HT1080 (cell line): ENCODE measurements at places on chromosomes 3 and 15. TPM values are rescaled to one million over a fixed set of nuclear protein-coding genes. Genes with fewer than 3 reads are reported as not detected.

The DAZL gene
- total RNA-seq, result 0.07 TPM in 1 of 2 replicates, not detected in the other

GRCh38 chr15:62105266-62105665 lies 38.5 kb downstream of the C2CD4A start:
- DNase-seq, result no peak

The SLC12A1 gene
- not detected in 2 replicates for total RNA-seq

The ACAD9 gene
- total RNA-seq, result 47.1 and 61.0 TPM in 2 replicates

DNA sequence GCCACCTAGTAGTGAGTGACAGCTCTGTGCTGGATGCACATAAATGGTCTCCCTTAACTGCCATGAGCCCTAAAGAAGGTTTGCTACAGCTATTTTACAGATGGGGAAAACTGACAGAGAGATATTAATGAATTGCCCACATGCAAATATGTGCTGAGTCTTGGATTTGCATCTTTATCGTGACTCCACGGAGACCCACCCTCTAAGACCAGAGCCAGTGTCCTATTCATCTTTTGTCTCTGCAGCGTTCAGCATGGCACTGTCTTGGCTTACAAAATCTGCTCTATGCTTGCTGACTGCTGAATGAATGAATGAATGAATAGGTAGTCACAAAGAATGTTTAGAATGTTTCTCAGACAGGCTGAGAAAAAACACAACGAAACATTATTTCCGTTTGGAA lies 48.3 kb downstream of the BTD start:
- DNase-seq, result no peak

DNA sequence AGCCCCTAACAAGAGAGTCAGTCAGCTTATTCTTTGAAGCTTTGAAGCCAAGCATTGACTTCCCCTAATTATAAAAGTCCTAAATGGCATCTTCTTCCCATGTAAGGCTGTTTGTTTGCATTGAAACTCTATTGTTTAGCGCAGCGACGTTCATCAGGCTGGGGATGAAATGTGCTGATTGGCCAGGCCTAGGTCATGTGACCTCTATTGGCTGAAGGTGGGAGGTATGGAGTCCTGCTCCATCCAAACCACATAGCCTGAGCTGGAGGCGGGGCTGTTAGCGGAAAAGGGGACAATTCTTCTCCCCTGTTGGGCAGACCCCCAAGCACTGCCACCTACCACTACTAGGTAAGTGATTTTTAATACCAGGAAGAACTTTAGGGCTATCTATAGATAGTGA lies 145.3 kb upstream of the PRR23C start:
- no peak for DNase-seq

DNA sequence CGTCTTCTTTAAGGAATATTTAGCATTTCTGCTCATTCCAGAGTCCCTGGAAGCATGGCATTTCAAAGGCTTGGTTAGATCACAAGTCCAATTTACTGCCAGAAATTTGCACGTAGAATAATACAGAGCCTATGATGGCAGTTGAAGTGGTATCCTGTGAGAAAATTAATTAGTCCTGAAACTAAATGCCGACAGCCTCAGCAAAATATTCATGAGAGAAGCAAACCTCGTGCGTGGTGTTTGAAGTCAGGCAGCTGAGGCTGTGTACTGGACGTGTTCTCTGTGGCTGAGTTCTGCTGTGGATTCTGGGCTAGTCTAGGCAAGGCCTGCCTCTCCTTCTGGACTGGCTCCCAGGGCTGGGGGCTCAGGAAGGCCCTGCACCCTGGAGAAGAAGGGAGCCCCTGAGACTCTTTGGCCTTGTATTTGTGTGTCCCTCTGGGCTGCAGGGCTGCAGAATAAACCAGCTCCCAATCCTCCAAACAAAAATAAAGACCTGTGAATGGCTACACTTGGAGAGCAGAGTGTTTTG lies 106.6 kb downstream of the APBA2 start:
- DNase-seq, result no peak

GRCh38 chr3:115099986-115100571 lies 47.0 kb downstream of the ZBTB20 start:
- DNase-seq, result peak; percentile 78

DNA sequence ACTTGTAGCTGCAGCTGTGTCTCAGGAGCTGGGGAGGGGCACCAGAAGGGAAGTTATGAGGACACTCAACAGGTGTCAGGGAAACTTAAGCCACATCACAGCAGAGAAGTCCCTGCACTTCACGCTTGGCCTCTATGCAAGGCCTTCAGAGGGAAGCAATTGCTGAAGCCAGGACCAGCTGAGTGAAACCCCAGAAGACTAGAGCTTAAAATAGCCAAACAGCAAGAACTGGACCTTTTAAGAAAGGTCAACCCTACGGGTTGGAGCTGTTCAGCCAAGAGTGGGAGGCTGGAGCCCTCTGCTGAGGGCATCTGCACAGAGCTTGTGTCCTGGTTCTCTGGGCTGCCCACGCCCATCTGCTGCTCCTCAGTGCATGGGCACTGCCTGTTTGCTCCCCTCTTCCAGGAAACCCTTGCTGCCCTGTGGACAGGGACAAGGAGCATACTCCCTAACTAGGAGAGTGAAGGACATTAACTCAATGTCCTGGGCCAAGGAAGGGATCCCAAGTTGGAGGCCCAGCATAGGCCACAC lies 3.9 kb upstream of the GRAMD2A start:
- DNase-seq, result no peak

GRCh38 chr15:68204776-68205557 lies at the start of gene CALML4:
Gene CALML4, minus strand, starts transcription at chr15:68205332. Its CDS starts 85 bp downstream, at chr15:68205247.
- DNase-seq, result no peak

The C3orf62 gene
- total RNA-seq, result 1.7 and 2.3 TPM in 2 replicates

- DNase-seq, result no peak
Measured at GRCh38 chr3:53939086-53939582, 47.5 kb upstream of the SELENOK start.

DNA sequence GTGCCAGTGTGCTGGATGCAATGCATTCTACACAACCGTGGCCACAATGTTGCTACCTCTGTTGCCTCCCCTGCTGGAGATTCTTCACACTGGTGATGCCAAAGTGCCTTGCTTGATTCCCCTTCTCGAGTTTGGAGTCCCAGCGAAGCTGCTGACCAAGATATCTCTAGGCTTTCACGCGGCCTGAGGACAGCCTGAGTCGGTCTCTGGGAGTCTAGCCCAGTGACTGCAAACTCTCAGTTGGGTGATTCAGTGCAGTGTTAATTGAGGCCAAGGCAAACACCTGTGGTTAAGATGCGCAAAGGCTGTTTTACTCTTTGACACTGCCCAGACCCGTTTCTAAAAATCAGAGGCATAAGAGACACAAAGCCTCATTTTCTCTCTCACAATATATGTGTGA lies 434.4 kb downstream of the NR2F2 start:
- DNase-seq, result no peak

DNA sequence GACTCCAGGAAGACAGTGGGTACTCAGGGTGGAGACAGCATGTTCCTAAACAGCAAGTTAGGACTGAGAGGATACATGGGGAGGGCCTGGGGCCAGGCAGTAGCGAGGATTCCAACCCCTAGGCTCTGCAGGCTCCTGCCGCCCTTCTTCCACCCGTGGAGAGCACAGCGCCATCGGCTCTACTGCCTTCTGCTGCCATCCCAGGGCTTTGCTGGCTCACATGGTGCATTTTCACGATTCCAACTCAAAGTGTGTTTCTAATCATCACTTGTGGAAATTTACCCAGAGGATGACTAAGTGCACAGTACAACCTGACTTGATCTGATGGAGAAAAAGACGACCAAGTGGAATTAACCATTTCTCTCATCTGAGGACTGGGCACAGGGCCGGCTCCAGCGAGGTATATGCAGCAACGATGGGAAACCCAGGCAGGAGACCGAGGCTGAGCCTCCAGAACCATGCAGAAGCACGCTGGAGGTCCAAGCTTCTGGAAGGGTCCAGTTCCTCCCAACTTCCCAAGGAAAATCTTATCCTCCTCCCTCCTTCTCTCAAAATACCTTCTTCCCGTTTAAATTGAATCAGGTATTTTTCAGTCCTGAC lies 104.6 kb downstream of the LRIG1 start:
- no peak for DNase-seq

GRCh38 chr3:148962513-148962912 lies 28.8 kb upstream of the GYG1 start:
- peak; percentile 91 for DNase-seq

DNA sequence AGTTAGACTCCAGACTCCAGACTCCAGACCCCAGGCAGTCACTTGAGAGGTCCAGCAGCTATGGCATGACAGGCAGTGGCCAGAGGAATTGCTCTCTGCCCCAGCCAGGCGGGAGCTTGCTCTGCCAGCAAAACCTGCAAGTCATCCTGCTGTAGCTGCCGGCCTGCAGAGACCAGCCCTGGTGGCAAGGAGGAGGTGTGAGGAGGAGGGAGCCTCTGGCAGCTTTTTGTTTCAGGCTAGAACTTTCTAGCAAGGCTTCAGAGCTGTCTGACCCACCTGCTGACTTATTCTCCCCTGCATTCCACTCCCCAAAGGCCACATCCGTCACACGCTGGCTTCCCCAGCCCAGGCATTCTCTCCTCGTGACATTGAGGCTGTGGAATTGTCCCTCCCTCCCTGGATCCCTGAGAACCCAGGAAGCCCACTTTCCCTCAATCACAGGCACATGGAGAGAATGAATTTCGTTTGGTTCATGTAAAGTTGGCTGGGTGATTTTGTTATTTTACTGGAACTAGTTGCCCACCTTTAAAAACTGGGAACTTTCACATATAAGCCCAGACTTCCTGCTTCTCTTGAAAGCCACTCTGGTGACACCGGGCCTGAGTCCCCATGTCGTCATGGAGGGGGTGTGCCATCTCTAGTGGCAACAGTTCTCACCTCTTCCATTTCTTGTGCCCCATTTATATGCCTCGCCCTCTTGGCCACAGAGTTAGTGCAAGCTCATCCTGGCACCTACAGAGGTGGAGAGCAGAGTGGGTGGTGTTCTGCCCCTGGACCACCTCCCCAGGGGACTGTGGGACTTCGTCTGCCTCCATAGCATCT lies 82.7 kb downstream of the ABHD5 start:
- no peak for DNase-seq

GRCh38 chr3:149473357-149474249 lies 894 bp upstream of the TM4SF4 start:
- peak; percentile 93 for DNase-seq

The CLDN18 gene
- total RNA-seq, result not detected in 2 replicates

DNA sequence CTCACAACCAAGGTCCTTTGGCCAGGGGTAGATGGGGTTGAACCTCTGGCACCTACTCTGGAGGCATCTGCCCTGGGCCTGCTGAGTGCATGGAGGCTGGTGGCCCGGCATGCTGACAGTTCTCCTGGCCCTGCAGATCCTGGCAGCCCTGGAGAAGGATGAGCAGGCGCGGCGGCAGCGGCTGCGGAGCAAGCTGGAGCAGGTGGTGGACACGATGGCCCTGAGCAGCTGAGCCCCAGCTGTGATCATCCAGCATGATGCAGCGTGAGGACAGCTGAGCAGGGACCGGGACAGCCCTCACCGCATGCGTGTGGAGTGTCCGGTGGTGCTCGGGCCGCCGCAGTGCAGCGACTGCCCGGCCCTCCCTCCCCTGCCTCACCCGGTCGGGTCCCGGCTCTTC lies 50.9 kb downstream of the PLXNA1 start:
- no peak for DNase-seq

DNA sequence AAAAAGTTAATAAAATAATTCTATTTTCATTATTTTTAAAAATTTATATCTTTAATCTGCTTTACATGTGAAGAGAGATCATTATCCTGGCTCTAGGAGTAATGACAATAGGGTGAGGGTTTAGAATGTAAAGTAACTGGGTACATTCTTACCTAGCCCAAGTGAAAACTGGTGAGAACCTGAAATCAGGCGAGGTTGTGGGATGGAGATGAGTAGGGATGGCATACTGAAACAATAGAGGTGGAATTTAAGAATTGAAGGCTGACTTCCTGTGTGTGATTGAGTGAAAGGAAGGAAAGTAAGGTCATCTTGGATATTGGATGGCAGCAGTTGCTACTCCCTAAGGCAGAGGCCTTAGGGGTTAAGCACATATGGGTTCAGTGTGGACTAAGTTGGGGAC lies 82.7 kb downstream of the MYRIP start:
- DNase-seq, result no peak

The TICRR gene
- 8.9 and 10.1 TPM in 2 replicates for total RNA-seq

GRCh38 chr3:144511346-144511745 lies 539.7 kb downstream of the DIPK2A start:
- no peak for DNase-seq

The ANKRD63 gene
- total RNA-seq, result not detected in 2 replicates

- DNase-seq, result no peak
Measured at GRCh38 chr3:184155644-184156521, 706 bp downstream of the DVL3 start.

- DNase-seq, result no peak
Measured at GRCh38 chr3:9810433-9810770, 340 bp downstream of the TTLL3 start.

DNA sequence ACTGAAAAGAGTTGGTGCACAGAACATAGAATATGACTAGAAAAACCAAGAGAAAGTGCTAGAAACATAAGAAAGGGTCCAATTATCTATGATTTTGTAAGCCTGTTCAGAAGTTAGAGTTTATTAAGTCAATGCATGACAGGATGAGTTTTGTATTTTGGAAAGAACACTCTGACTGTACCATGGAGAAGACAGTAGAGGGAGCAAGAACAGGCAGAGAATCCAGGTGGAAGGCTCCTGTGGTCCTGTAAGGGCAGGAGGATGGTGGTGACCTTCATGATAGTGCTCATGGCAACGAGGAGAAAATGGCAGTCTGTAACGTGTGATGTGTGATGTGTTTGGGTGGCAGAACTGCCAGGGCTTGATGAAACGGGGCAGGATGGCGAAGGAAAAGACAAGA lies 249.1 kb downstream of the CTNNB1 start:
- DNase-seq, result no peak

The NUP210 gene
- 0.23 and 0.39 TPM in 2 replicates for total RNA-seq

GRCh38 chr15:89514596-89515406 lies 18.4 kb upstream of the RHCG start:
- DNase-seq, result peak; percentile 29

DNA sequence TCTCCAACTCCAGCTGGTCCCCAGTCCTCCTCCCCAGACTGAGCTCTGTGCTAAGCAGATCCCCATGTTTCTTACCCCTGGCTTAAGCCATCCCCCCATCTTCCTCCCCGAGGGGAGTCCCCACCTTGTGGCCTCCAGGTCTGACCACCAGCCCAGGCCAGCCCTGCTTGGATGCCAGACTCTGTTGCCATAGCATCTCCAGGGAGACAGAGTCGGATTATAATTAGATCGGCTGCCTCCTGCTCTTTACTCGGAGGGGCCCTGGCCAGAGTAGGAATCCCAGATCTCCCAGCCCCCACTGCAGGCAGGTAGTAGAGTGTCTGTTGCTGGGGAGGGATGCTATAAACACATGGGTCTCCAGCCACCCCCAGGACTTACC lies 2.4 kb downstream of the KLHDC8B start:
- DNase-seq, result no peak

- DNase-seq, result no peak
Measured at GRCh38 chr3:112424394-112424793, 74.9 kb downstream of the BTLA start.

GRCh38 chr3:50660386-50660785 lies 14.3 kb upstream of the DOCK3 start:
- no peak for DNase-seq

- DNase-seq, result no peak
Measured at GRCh38 chr3:114427285-114428043, 133.6 kb downstream of the TIGIT start.
